Heart left ventricle (tissue), 16 donors: ENCODE measurements at places on chromosomes 3 and 15. TPM values are rescaled to one million over a fixed set of nuclear protein-coding genes. Genes with fewer than 3 reads are reported as not detected.

- H3K4me3 ChIP-seq, result no peak overlapping the region
- no peak overlapping the region for H3K27ac ChIP-seq
- H3K4me1 ChIP-seq, result no peaks in the 10 kb centered on the region
- DNase-seq, result no peak
- H3K27me3 ChIP-seq, result no peaks in the 10 kb centered on the region
These were observed 144.5 kb downstream of the ATP10A start for GRCh38 chr15:25718597-25718996.

DNA sequence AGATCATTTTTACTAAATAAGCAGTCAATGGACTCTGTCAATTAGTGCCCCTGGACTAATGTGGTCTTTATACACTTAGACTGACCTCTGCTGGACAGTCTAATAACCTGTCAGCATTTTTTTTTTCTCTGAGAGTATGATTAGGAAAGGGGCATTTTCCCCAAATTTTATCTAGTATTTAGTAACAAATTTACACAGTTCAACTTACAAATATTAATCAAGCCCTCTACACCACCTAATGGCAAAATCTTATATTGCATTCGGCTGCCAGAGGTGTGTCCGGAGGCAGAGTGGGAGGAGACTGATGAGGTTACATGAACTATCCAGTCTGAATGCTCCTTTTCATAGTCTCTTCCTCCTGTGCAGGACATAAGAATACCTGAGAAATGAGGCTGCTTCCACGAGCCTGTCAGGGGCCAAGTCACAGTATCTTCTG is 36.0 kb upstream of the COLQ start:
- no peak overlapping the region for H3K4me3 ChIP-seq
- no peaks in the 10 kb centered on the region for H3K4me1 ChIP-seq
- no peak for DNase-seq
- H3K27me3 ChIP-seq, result no peaks in the 10 kb centered on the region

CD200R1 gene
- 0.70 TPM for total RNA-seq

DNA sequence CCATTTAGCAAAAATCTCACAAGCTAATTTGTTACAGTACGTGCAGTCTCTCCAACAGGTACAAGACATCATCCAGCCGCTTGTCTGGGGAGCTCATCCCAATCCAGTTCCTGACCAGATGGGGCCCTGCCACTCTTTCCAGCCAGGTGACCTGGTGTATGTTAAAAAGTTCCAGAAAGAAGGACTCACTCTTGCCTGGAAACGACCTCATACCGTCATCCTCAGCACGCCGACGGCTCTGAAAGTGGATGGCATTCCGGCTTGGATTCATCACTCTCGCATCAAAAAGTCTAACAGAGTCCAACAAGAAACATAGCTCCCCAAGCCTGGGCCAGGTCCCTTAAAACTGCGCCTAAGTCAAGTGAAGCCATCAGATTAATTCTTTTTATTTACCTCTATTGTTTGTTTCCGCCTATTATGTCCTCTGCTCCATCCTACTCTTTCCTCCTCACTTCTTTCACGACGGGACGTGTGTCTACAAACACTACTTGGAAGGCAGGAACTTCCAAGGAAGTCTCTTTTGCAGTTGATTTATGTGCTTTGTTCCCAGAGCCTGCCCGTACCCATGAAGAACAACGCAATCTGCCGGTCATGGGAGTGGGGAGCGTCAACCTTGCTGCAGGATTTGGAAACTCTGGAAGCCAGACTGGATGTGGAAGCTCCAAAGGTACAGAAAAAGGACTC is 37.5 kb downstream of the ZBTB11 start:
- H3K27me3 ChIP-seq, result no peaks in the 10 kb centered on the region
- DNase-seq, result no peak
- H3K4me1 ChIP-seq, result no peaks in the 10 kb centered on the region
- no peak overlapping the region for H3K27ac ChIP-seq

GRCh38 chr3:153245661-153246060 is 83.6 kb downstream of the RAP2B start:
- H3K27me3 ChIP-seq, result no peaks in the 10 kb centered on the region
- no peaks in the 10 kb centered on the region for H3K36me3 ChIP-seq
- H3K4me3 ChIP-seq, result no peak overlapping the region

- DNase-seq, result no peak
- H3K4me3 ChIP-seq, result no peak overlapping the region
- H3K27me3 ChIP-seq, result no peaks in the 10 kb centered on the region
- H3K4me1 ChIP-seq, result no peaks in the 10 kb centered on the region
These were observed 428.5 kb downstream of the OCA2 start for GRCh38 chr15:27670486-27671209.

GRCh38 chr3:190019844-190020243 is 100.9 kb downstream of the P3H2 start:
- no peak overlapping the region for H3K4me3 ChIP-seq
- H3K36me3 ChIP-seq, result no peaks in the 10 kb centered on the region

DNA sequence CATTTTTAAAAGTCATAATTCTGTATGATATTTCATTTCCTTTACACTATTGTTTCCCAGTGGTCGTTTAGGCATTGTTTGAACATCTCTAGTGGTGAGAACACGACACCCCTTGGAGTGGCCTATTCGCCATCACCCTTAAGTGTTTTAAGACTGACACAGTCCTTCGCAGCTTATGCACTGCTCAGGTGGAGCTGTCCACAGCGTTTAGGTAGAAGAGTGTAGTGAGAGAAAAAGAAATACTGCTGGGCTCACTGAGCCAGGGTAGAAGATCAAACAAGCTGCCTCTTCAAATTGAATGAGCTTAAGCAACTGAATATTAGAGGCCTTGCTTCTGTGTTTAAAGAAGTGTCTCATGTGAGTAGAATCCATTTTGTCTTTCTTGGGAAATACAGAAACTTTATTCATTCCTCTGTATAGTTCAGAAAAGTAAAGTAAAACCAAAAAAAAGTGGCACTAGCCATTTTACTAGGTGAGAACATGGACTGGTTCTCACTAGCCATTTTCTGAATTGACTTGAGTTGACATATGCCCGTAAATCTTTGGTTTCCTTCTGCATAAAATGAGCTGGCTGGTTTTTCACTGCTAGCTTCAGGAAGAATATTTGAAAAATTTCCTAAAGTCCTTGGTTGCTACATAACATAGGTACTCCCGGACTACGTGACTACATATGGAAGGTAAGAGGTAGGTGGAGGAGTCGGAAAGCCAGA is 155.9 kb downstream of the P3H2 start:
- H3K36me3 ChIP-seq, result no peaks in the 10 kb centered on the region
- H3K27me3 ChIP-seq, result no peaks in the 10 kb centered on the region
- no peak for DNase-seq
- H3K4me1 ChIP-seq, result peaks cover 5% of the 10 kb centered on the region

DNA sequence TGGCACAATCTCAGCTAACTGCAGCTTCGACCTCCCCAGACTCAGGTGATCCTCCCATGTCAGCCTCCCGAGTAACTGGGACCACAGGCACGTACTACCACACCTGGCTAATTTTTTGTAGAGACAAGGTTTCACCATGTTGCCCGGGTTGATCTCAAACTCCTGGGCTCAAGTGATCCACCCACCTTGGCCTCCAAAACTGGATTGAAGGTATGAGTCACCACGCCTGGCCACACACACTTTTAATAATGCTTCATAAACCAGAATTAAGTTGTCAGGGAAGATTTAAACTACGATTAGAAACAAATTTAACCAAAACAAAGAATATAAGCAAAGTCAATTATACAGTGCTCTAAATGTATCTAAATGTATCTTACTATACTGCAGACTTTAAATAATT is 87.5 kb downstream of the LRRFIP2 start:
- no peaks in the 10 kb centered on the region for H3K4me1 ChIP-seq
- H3K4me3 ChIP-seq, result no peak overlapping the region
- H3K27me3 ChIP-seq, result no peaks in the 10 kb centered on the region
- no peak overlapping the region for H3K27ac ChIP-seq
- no peaks in the 10 kb centered on the region for H3K36me3 ChIP-seq

DNA sequence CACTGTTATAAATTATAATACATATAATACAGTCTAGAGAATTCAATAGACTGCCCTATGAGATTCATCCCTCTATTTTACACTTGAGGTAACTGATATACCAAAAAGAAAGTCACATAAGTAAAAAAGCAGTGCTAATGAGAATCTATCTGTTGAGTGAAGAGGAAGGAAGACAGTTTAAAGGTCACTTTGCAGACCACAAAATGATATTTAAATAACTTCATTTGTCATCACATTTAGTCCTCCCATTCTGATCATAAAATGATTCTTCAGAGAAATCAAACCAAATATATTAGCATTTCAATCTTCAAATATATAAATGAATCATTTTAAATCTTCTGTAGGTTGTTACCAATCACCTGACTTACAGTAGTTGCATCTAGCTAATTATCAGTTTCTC is 60.5 kb upstream of the CCDC50 start:
- H3K27me3 ChIP-seq, result no peaks in the 10 kb centered on the region
- no peak overlapping the region for H3K4me3 ChIP-seq
- no peak overlapping the region for H3K27ac ChIP-seq
- H3K4me1 ChIP-seq, result no peaks in the 10 kb centered on the region
- DNase-seq, result no peak

THRB gene
- total RNA-seq, result 28.5 TPM

DNA sequence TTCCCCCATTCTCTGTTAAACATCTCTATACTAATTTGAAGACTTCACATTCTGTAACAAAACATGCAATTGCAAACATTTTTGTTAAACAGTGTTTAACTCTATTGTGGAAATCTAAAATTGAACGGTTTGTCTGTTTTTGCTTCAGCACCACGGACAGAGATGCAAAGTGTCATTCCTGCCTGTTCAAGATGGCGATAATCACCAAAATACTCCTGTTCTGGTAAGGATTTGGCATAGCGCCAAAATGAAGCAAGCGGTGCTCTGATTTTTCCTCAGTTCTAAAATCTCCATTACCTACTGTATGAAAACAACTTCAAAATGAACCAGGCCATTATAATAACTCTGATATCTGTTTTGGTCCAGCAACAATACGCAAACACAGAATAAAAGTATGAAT is 129.7 kb upstream of the TUSC7 start:
- no peak overlapping the region for H3K4me3 ChIP-seq
- no peaks in the 10 kb centered on the region for H3K4me1 ChIP-seq
- H3K36me3 ChIP-seq, result no peaks in the 10 kb centered on the region
- no peaks in the 10 kb centered on the region for H3K27me3 ChIP-seq
- no peak overlapping the region for H3K27ac ChIP-seq

- H3K4me3 ChIP-seq, result peak overlapping the region; percentile 94
- H3K27me3 ChIP-seq, result no peaks in the 10 kb centered on the region
- H3K4me1 ChIP-seq, result peaks cover 36% of the 10 kb centered on the region
- no peaks in the 10 kb centered on the region for H3K36me3 ChIP-seq
- H3K27ac ChIP-seq, result peak overlapping the region; percentile 98
- no peak for DNase-seq
These were observed 1.3 kb downstream of the ADAM10 start for GRCh38 chr15:58748040-58748851.

- H3K27ac ChIP-seq, result no peak overlapping the region
- no peaks in the 10 kb centered on the region for H3K4me1 ChIP-seq
- DNase-seq, result no peak
- H3K36me3 ChIP-seq, result no peaks in the 10 kb centered on the region
These were observed 154.1 kb downstream of the ADAMTS17 start for GRCh38 chr15:100187677-100188076.

SLC28A2 gene
- not detected for total RNA-seq

DNA sequence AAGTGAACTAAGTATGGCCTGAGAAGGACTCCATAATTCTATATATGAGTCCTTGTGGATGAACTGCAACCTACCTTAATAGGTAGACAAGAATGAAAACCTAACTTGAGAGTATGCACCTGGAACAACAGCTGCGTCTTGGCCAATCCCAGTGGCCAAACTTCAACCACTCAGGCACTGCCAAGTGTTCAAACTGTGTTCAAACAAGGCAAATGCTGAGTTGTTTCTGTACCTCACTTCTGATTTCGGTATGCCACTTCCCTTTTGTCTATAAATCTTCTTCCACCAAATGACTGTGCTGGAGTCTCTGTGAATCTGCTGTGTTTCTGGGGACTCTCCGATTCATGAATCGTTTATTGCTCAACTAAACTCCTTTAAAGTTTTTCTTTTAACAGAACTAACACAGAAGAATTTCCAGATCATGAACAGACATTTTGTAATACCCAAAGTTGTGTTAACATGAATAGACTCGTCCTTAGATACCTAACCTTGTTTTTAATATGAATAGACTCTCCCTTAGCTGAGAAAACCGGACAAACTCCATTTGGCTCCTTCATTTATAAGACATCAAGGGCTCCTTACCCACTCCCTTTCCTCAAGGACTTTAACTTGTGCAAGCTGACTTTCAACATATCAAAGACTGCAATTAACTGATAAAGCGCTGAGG is 4.1 kb downstream of the ZNF717 start:
- peaks cover 17% of the 10 kb centered on the region for H3K36me3 ChIP-seq
- no peak overlapping the region for H3K4me3 ChIP-seq
- H3K27ac ChIP-seq, result no peak overlapping the region
- H3K27me3 ChIP-seq, result no peaks in the 10 kb centered on the region
- peaks cover 4% of the 10 kb centered on the region for H3K4me1 ChIP-seq
- no peak for DNase-seq

GRCh38 chr15:95497634-95498033 is 832.9 kb upstream of the NR2F2 start:
- H3K4me3 ChIP-seq, result no peak overlapping the region
- H3K27ac ChIP-seq, result no peak overlapping the region
- H3K36me3 ChIP-seq, result no peaks in the 10 kb centered on the region

DNA sequence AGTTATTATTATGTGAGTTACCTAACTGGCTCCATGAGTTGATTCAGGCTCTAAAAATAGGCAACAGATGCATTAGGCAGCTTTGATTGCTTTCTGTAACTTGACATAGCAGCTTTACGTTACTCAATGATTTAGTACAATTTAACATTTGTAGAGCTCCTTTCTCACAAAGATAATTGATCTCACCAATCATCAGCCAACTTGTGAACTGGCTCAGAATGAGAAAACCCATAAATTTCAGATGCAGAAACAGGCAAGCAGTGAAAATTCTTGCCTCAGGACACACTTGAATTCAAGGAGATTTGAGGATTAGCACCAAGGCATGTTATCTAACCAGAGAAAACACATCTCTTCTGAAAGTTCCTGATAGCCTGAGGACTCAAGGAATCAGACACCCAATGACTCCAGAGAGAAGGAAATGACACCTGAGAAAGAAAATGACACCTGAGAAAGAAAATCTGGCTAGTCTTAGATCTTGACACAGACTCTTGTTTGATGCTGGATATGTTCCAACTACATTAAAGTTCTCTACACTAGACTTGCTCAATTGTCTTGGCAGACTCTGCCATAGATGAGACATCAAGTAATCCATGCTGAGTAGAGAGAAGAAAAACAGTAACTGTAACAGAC is 315.1 kb upstream of the CBLB start:
- H3K4me1 ChIP-seq, result no peaks in the 10 kb centered on the region
- no peaks in the 10 kb centered on the region for H3K27me3 ChIP-seq
- no peak overlapping the region for H3K4me3 ChIP-seq
- no peaks in the 10 kb centered on the region for H3K36me3 ChIP-seq

ZMYND10 gene
- 0.49 TPM for total RNA-seq
